NCI-H345 (cell line): ENCODE measurements at places on chromosomes 12 and 14.

GRCh38 chr12:51507178-51507577, 82.5 kb downstream of the SLC4A8 start:
- no peak for DNase-seq

- no peak for DNase-seq
These were observed 14.9 kb downstream of the GIT2 start for GRCh38 chr12:109981311-109981710.

- DNase-seq = no peak
These were observed 5.7 kb downstream of the GNG2 start for GRCh38 chr14:51865953-51866747.

DNA sequence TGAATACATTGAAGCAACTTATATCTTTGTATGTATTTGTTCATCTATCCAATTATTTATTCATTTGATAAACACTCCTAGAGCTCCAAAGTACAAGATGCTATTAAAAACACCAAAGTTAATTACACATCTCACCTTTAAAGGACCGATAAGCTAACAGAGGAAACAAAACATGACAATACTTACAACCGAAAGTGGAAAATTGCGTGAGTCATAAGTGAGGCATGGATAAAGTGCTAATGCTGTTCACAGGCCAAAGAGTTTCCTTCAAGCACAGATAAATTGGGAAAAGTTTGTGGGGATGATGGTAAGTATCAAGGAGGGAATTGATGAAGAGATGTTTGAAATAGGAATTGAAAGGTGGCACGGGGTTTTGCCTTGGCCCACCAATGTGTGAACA, 172.8 kb upstream of the KITLG start:
- DNase-seq = no peak

DNA sequence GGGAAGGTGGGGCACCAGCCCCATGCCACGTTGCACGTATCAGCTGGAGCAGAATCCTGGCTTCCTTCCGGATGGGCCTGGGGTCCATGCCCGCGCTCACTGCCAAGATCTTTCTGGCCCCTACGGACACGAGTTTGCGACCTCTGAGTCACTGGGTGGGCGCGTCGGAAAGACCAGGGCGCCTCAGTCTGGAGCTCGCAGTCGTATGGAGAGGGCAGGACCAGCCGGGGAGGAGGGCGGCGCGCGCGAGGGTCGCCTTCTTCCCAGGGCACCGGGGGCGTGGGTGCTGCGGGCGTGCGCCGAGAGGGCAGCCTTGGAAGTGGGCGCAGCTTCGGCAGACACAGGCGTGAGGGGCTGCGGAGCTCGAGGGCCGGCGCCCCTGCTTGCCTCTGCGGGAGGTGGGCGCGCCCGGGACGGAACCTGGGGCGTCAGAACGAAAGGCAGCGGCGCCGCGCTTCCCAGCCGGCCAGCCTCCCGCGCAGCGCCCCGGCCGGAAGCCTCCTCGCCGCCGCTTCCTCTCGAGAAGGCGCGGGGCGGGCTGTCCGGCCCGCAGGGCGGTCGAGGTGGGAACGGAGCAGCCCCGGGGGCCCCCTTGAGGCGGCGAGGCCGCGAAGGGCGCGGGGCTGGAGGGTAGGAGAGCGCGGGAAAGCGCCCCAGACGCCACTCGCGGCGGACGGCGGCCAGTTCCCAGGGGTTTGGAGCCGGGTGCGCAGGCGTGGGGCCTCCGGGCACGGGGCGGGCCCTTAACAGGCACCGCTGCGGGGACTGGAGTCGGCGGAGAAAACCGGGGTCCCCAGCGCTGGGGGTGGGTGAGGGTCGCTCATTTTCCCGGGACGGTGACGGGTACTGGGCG, at the start of gene ARL6IP4:
Gene ARL6IP4 (plus strand): TSS at position 499 of the 853 bp plus-strand sequence. CDS start 459 bp downstream, outside the sequence.
- DNase-seq = peak; percentile 57

- DNase-seq = no peak
These were observed 150.4 kb upstream of the FAR2 start for GRCh38 chr12:28998662-28999120.

DNA sequence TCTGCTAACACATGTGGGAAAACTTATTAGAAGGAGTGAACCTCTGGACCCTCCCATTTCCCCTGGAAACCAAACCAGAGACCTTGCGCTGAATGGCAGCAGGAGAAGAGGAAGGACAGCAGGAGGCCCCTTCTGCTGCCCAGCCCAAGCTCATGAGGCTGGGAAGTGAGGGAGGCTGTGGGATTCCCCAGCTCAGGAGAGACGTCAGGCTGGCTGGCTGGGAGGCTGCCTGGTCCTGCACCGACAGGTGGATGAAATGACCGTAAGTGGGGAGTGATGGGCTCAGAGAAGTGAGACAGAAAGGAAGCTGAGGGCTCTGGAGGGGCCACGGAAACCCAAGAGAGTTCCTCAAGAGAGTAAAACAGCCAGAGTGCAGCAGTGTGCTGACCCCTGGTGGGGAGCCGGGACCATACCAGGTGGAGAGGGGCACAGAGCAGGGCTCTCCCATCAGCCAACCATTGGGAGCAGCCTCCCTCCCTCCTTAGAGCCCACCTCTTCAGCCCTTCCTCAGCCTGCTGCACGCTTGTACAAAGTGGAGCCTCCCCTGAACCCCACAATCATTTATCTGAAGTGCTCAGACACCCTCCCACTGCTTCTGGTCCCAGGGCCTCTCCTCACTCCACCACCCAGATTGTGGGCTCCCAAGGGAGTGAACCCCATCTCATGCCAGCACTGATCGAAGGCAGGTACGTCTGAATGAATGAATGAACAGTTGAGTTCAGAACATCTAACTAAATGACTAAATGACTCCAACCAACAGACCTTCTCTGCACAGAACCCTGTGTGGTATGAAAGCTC, 14.0 kb downstream of the TAMALIN start:
- DNase-seq = peak; percentile 69

DNA sequence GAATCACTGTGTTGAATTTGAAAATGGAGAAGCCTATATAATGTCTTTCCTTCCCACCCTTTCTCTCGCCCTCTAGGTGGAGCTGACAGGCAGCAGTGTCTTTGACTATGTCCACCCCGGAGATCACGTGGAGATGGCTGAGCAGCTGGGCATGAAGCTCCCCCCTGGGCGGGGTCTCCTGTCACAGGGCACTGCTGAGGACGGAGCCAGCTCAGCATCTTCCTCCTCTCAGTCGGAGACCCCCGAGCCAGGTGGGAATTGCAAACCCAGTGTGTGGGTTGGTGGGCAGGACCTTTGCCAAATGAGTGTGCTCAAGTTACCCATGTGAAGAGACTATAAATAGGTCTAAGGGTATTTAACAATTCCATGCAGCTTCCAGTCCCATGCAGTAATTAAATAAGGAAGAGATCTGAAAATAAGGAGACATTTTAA, 274.7 kb downstream of the EGLN3 start:
- no peak for DNase-seq

GRCh38 chr12:100672075-100672592, 98.7 kb downstream of the GAS2L3 start:
- DNase-seq = peak; percentile 7

DNA sequence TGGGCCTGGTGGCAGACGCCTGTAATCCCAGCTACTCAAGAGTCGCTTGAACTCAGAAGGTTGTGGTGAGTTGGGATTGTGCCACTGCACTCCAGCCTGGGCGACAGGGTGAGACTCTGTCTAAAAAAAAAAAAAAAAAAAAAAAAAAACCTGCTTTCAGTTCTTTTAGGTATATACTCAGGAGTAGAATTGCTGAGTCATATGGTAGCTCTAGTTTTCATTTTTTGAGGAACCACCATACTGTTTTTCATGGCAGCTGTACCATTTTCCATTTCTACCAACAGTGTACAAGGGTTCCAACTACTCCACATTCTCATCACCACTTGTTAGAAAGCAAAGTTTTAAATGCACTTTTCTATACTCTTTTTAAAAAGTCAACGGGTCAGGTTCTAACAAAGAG, 119.8 kb downstream of the DPF3 start:
- DNase-seq = no peak

DNA sequence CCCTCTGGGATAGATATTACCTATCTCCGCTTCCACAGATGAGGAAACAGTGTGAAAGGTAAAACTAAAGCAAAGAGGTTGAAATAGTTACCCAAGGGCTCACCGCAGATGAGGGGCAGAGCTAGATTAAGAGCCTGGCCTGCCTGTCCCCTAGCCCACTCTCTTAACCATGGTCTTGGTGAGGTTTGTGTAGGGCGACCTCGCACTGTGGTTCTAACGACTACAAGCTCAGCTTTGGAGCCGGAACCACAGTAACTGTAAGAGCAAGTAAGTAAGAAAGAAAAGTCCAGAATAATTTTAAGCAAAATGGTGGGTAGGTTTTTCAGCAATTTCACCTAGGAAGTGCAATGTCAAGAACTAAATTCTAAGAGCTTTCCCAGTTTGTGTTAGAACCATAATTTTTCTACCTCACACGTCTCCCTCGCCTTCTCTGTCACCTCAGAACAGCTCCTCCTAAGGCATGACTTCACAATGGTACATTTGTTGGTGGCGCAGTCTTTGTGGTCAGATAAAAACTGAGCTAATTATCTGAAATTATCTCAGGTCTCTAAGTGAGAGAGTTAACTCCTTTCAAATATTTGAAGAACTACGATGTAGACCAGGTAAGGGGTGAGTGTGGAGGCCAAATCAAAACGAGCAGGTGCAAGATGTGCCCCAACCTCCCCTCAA, 64.8 kb downstream of the DAD1 start:
- no peak for DNase-seq

- no peak for DNase-seq
These were observed 14.4 kb upstream of the OR6S1 start for GRCh38 chr14:20655851-20656250.

DNA sequence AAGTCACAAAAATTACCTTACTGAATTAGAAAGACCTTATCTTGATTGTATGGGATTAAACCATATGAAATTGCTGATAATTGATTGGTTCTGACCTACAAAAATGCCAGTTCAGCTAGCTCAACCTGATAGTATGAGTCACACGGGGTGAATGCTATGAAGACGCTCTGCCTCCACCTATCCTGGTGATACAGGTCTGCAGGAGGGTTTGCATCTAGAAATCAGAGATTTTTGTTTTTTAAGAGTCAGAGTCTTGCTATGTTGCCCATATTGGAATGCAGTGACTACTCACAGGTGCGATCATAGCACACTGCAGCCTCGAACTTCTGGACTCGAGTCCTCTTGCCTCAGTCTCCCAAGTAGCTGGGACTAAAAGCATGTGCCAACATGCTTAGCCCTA, 120.4 kb downstream of the HMGA2 start:
- DNase-seq = no peak

DNA sequence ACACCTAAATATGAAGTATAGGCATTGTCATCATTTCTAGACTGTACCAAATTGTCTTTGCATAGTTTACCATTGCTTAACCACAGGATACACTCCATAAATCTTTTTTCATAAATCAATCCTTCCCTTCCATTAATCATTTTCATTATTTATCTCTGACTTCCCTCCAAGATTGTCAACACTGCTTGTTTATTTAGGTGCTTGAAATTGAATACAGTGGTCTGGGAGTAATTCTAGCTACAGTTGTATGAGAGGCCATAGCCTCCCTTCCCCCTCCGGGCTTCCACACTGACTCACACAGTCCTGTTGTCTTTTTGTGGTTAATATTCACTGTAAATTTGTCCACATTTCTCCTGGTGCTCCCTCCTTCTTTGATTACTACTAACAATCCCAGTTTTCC, 114.2 kb upstream of the ARID2 start:
- peak; percentile 0 for DNase-seq

GRCh38 chr12:131965073-131965472, 15.3 kb downstream of the EP400 start:
- no peak for DNase-seq

GRCh38 chr12:6241495-6241894, 41.3 kb downstream of the CD9 start:
- no peak for DNase-seq

DNA sequence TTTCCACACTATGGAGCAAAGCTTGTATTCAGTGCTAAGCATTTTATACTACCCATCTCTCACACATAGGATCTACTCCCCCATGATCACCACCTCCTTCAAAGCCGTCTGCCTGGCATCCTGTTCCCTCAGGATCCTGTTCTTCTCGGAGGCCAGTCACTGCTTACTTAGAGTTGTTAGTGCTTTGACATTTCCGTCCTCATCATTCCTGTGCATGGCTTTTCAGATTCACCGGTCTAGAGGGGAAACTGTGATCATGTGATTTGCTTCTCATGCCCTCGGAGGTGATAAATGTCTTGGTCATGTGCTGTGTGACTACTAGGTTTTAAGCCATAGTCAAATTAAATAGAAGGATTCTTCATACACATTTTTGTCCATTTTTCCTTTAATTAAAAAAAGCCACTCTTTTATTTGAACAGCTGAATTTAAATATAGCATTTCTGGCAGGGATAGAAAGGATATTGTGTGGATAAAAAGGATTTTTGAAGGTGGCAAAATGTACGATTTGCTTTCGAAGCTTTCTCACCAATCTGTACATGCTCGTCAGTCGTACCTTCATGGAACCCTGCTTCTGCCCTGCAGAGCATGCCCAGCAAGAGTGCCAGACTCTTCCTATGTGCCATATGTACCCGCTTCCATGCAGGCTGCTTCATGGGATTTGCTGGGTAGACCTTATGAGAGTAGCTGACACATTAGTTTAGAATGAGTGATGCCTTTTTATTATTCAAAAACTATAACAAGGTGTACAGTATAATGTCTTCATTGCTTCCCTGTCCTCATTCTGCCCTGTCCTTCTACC, 53.3 kb downstream of the BMAL2 start:
- no peak for DNase-seq

GRCh38 chr12:4271717-4272423, 1.7 kb upstream of the CCND2 start:
- no peak for DNase-seq

DNA sequence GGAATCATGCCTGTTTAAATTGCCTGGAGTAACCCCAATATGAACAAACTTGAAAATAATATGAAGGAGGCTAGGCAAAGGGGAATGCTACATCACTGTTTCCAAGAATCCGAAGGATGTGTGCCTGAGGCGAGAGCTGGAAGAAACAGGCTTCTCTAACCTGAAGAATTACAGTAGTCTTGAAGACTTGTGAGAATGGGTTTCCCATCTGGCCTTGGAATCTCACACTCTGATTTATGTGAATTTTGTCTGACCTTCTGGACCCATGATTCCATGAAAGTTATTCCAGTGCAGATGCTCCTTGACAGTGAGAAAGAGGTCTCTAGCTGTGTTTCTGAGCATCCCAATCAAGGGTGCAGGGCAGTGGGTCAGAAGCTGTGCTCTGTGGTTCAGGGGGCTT, 122.1 kb upstream of the PARP11 start:
- no peak for DNase-seq

DNA sequence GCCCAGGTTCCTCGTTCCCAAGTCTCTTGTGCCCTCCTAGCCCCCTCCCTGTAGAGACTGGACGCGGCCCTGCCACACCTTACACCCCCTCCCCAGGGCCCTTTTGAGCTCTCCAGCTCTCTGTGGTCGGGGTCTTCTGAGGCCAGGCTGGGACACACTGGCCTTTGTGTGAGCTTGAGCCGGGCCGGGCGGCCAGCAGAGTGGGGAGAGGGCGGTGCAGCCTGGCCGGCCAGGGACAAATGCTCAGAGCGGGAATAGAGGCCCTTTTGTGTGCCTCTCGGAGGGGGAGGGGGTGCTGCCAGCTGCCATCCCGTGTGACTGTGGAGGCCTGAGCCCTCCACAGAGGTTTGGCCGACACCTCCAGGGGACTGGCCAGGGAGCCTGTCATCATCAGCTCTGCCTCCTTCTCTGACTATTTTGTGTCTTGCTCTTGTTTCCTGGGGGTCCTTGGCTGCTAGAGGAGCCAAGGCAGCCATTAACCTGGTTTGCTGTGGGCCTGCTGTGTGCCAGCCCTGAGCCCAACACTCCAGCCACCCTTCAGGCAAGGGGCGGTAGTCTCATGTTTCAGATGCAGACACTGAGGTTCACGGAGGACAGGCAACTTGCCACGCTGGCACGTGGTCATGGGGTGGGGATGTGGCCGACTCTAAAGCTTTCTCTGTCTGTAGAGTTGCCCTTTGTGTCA, 13.6 kb downstream of the FAM222A start:
- DNase-seq = no peak
